Activated B cell treated with CpG ODN at 0.5 μM for 24 hours (primary cell): ENCODE measurements at places on chromosomes 13 and 19. TPM values are rescaled to one million over a fixed set of nuclear protein-coding genes. Genes with fewer than 3 reads are reported as not detected.

PTGER1 gene
- not detected in 2 replicates for total RNA-seq

NCAN gene
- total RNA-seq, result not detected in 2 replicates

ZNF69 gene
- 2.1 and 2.3 TPM in 2 replicates for total RNA-seq

C19orf81 gene
- total RNA-seq, result 0.69 TPM in 1 of 2 replicates, not detected in the other

ZNF667 gene
- 2.0 and 2.6 TPM in 2 replicates for total RNA-seq

ZNF787 gene
- 40.8 and 42.3 TPM in 2 replicates for total RNA-seq

QPCTL gene
- 19.3 and 21.1 TPM in 2 replicates for total RNA-seq

ZNF615 gene
- 9.1 and 13.5 TPM in 2 replicates for total RNA-seq

OR7C1 gene
- not detected in 2 replicates for total RNA-seq

C1QTNF9 gene
- not detected in 2 replicates for total RNA-seq

AP1M1 gene
- 82.6 and 87.5 TPM in 2 replicates for total RNA-seq

ZNF471 gene
- 1.8 and 2.1 TPM in 2 replicates for total RNA-seq

SOX21 gene
- not detected in 2 replicates for total RNA-seq

ZNF135 gene
- total RNA-seq, result 5.8 and 7.5 TPM in 2 replicates

TBXA2R gene
- 0.39 and 0.47 TPM in 2 replicates for total RNA-seq

KLK14 gene
- 0.76 and 0.82 TPM in 2 replicates for total RNA-seq

CYTH2 gene
- total RNA-seq, result 35.6 and 40.5 TPM in 2 replicates

PRODH2 gene
- total RNA-seq, result not detected in 2 replicates

ZNF845 gene
- 11.6 and 11.9 TPM in 2 replicates for total RNA-seq

FRY gene
- total RNA-seq, result 4.7 and 4.8 TPM in 2 replicates

GZMM gene
- total RNA-seq, result 0.22 TPM in 1 of 2 replicates, not detected in the other

GRIK5 gene
- 0.09 and 0.15 TPM in 2 replicates for total RNA-seq

FGF14 gene
- not detected in 2 replicates for total RNA-seq

TMEM255B gene
- total RNA-seq, result 5.2 and 6.2 TPM in 2 replicates

SPACA4 gene
- total RNA-seq, result not detected in 2 replicates

MEDAG gene
- total RNA-seq, result not detected in 2 replicates

FSD1 gene
- total RNA-seq, result 1.4 and 2.6 TPM in 2 replicates

COL4A1 gene
- not detected in 2 replicates for total RNA-seq

ZNF83 gene
- 42.3 and 49.4 TPM in 2 replicates for total RNA-seq

CGB3 gene
- total RNA-seq, result not detected in 2 replicates

KIRREL2 gene
- not detected in 2 replicates for total RNA-seq

NFIX gene
- 2.6 and 2.7 TPM in 2 replicates for total RNA-seq

ZNF99 gene
- total RNA-seq, result 0.07 and 0.10 TPM in 2 replicates

TUBB4A gene
- total RNA-seq, result 13.2 and 16.8 TPM in 2 replicates

PKN1 gene
- total RNA-seq, result 139 and 159 TPM in 2 replicates

TEKTIP1 gene
- 7.1 and 8.1 TPM in 2 replicates for total RNA-seq

IGFL3 gene
- total RNA-seq, result not detected in 2 replicates

APLP1 gene
- not detected in 2 replicates for total RNA-seq

ZNF560 gene
- total RNA-seq, result 0.15 TPM in 1 of 2 replicates, not detected in the other

CXCL17 gene
- not detected in 2 replicates for total RNA-seq

CACNG6 gene
- not detected in 2 replicates for total RNA-seq

ADPRHL1 gene
- total RNA-seq, result 0.84 and 0.93 TPM in 2 replicates

ALOX5AP gene
- 59.7 and 66.4 TPM in 2 replicates for total RNA-seq

TFPT gene
- total RNA-seq, result 16.6 and 17.9 TPM in 2 replicates

FCAR gene
- 0.20 TPM in 1 of 2 replicates, not detected in the other for total RNA-seq
